DMS 273 treated with DMSO at 0.1 percent for 48 hours (cell line): ENCODE measurements at places on chromosomes 12 and 14.

DNA sequence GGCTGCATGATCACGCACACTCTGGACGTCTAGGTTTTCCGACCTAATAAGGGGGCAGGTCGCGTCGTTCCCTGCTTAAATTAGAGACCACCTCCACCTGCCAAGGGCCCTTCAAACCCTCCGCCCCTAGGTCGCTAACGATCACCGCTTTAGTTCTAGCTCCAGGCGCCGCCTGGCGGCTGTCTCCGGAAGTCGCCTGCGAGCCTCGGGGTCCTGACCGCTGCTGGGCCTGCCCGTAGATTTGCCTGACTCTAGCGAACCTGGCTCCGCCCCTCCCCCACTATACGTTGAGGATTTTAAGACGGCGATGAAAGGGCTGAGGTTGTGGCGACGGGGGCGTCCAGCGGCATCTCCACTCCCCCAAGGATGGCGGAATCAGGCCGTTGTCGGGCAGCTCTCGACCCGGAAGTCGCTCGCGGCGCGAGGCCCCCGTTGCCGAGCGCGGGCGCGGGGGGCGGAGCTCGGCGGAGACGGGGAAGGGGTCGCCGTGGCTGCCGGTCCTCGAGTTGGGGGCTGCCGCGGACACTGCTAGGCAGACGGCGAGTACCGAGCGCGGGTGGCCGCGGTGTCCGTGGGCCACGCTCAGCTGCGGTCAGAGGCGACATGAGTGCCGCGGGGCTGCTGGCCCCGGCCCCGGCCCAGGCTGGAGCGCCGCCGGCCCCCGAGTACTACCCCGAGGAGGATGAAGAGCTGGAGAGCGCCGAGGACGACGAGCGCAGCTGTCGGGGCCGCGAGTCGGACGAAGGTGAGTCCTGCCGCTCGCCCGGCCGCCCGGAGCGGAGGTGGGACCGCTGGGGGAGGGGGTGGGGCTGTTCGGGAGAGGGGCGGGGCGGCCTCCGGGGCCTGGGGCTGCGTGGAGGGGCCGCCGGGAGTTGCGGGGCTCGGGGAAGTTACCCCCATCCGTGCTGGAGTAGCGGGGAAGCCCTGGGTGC is at the start of gene SUDS3:
Gene SUDS3, plus strand, starts transcription at position 467 of the 932 bp plus-strand sequence. Its CDS starts 137 bp downstream, at position 604.
- peak; percentile 2 for DNase-seq

DNA sequence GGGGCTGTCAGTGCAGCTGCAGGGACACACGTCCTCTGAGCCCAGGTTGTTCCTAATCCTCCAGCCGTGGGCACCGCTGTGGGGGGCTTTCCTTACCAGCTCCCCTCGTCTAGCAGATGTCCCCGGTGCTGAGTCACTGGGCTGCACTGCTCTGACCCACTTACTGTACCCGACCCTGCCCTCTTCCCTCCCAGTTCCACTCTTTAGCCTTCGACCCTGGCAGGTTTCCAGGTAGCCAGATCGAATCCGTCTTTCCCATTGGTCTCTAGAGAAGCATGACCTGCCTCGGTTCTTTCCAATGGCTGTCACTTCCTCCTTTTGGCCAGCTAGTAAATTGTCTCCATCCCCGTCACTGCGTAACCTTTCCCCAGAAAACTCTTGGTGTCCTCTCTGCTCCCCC is 48.4 kb downstream of the ELK3 start:
- no peak for DNase-seq

DNA sequence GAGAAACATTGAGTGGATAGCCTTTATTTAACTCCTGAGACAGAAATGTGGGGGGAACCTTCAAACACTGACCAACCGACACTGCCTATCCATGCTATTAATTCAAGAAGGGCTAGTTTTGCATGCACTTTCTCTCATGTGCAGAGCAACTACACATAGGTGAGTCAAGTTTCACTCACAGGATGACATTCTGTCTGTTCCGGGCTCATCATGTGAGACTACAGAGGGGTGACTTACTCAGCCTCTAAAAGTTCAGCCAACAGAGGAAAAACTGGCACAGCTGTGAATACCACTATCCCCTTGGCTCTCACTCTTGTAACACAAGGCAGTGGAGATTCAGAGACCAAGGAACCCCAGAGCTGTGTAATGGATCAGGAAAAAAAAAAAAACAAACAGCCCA is 13.3 kb downstream of the BEST3 start:
- DNase-seq: no peak

- DNase-seq: no peak
These were observed 47.9 kb downstream of the PITPNM2 start for GRCh38 chr12:123102781-123103503.

GRCh38 chr12:109580684-109581333 is 7.2 kb downstream of the MVK start:
- no peak for DNase-seq

- no peak for DNase-seq
These were observed 180.3 kb downstream of the EMP1 start for GRCh38 chr12:13376610-13377373.

DNA sequence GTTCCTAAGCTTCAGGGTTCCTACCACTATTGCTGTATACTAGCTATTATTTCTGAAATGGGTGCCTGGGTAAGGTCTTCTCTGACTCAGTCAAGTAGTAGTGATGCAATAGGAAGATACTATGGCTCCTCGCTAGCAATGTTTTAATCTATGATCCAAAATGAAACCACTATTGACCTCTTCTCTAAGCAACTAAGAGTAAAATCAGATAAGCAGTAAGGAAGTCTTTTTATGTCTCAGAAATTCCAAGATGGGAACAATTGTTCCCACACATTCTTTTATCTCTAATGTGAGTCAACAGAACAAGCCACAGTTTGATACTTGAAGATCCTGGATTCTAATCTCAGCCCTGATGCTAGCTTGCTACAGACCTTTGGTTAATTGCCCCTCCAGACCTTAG is 45.1 kb downstream of the AREL1 start:
- no peak for DNase-seq

DNA sequence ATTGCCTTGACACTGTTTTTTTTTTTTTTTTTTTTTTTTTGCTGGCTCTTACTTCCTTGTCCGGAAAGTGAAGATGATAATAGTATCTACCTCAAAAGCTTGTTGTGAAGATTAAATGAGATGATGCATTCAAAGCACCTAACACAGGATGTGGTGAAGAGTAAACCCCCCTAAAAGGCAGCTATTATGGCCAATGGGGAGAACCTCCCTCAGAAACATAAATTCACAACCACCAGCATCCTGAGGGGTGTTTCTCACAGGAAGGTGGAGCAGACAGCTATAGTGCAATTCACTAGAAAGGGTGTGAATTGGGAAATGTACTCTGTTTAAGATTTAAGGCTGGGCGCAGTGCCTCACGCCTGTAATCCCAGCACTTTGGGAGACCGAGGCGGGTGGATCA is 85.4 kb upstream of the CRY1 start:
- no peak for DNase-seq

DNA sequence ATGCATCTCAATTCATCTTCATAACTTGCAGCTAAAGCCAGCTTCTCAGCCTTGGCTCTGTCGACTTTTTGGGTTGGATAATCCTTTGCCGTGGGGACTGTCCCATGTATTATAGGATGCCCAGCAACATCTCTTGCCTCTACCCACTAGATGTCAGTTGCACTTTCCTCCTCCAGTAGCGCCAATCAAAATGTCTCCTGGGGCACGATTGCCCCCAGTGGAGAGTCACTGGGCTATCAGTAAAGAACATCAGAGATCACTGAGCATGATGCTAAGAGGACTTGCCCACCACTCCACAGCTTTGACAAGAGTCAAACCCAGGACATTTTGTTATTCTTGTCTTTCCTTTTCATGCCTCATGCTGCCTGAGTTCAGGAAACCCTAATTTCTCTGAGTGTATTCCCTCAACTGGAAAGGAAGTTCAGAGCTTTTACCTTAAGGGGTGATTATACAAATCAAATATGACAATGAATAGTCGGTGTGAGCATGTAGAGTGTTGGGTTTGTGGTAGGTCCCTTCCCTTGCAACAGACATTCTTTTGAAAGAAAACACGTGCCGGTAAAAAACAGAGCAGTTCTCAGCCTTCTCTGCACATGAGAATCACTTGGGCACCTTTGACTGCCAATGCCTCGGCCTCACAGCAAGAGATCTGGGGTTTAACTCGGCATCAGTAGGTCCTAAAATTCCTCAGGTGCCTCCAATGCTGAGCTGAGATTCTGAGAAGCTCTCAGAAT is 980.6 kb downstream of the VRK1 start:
- DNase-seq: no peak

- DNase-seq: no peak
These were observed 57.1 kb downstream of the TNFAIP2 start for GRCh38 chr14:103180331-103180730.

GRCh38 chr12:1297206-1297605 is 297.2 kb downstream of the FBXL14 start:
- DNase-seq: no peak

DNA sequence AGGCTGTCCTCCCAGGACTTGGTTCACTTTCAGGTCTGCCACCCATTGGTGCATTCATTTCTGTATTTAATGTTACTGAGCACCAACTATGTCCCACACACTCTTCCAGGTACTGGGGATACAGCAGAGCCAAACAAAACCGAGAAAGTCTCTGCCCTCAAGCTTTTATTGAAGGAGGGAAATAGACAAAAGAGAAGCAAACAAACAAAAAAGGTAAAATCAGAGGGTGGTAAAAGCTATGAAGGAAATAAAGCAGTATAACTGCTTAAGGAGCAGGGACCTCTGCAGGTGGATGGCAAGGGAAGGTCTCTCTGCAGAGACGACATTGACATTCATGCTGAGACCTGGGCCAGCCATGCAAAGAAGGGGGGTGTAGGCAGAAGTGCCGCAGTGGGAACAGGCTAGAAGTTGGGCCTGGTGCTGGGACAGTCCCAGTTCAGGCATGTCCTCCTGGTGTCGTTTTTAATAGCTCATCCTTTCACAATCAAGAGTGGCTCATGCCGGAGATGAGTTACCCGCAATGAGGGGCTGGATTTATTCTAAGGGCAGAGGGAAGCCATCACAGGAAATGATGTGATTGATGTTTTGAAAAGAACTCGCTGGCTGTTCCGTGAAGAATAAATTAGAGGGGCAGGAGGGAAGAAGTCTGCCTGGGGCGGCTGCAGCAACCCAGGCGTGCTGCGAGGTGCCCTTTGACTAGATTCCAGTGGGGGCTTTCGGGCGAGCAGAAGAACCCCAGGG is 72.8 kb downstream of the IRF2BPL start:
- DNase-seq: peak; percentile 79

DNA sequence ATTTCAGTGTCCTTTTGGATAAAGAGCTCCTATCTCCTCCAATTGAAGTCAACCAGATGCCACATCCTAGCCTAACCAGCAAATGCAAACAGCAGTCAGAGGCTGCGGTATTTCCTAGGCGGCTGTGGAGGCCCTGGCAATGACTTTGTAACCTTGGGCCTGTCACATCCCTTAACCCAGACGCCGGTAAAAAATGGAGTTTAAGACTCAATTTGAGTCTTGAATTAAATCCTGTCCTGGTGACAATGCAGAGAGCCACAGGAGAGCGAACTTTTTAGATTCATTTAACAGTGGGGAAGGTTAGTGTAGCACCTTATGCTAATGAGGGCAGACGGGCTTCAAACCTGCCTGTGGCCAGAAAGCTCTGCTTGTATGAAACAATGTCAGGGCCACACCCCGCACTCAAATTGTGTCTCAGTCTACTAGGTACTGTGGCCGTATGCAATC is 1.3 kb downstream of the C12orf75 start:
- no peak for DNase-seq

- peak; percentile 51 for DNase-seq
These were observed 17.4 kb upstream of the PYGL start for GRCh38 chr14:50961605-50962221.

DNA sequence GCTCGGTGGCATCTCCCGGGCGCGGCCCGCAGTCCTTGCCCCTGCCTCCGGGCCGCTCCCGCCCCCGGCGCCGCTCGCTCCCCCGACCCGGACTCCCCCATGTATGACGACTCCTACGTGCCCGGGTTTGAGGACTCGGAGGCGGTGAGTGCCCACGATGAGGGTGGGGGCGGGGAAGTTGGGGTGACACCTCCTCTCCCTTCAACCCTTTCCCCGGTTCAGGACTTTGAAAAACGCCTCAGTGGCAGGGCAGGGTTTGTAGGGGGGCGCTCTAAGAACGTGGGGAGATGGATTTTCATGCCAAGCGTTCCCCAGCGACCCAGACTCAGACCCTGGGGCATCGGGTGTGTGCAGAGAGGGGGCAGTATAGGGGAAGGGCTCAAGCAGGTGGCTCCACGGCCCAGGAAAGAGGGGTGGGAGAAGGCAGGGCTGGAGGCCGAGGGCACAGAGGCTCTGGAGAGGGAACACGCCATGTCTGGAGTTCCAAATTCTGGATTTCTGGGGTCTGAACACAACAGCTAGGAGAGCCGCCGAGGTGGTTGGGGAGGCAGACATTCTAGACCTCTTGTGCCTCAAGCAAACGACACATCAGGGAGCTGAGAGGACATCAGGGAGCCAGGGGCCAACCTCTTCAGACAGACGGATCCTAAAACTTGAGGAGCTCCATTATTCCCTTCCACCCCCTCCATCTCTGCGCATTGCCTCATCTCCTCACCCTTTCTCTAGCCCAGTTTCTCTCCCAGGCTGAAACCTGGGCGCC is 715 bp downstream of the CACNB3 start:
- DNase-seq: no peak

DNA sequence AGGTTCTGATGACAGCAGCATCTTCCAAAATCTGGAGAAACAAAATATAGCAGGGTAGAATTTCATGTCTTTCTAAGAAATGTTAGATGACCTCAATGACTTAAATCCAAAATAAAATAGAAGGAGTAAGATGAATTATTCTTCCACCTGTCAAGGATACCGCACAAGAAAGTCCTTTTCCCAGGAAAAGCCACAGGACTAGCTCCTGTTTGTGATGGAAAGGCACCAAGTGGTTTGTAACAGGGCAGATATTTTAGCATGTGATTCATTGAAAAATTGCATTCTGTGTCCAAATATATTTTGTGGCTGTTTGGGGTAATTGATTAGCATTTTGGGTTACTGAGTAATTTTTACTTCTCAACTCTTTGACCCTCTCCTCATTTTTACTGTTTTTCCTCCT is 2.7 kb downstream of the CD163L1 start:
- no peak for DNase-seq

DNA sequence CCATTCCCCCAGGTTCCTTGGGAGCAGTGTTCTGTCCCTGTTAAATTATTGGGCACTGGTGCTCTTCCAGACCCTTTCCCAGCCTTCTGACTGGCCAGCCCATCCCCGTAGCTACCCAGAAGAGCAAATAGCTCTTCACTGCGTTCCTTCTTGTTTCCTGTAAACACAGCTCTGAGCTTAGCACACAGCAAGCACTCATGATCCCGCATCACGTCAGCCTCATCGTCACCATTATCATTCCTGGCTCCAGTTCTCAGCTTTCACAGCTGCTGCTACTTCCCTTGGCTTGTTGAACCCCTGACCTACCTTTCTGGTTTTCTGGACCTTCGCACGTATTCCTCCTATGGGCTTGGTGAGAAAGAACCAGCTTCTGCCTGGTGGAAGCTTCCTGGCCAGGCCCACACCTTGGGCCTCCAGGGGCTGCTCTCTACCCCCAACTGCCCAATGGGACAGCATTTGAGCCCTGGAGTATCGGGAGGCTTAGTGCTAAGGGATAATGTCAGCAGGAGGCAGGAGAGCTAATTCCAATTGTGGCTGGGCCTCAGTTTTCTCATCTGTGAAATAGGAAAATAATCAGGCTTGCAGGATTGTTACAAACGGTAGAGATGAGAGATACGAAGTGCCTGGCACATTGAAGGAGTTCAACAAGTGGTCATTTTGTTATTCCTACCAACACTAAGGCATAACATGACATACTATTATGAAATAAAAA is 22.6 kb upstream of the PAPOLA start:
- no peak for DNase-seq
